H1 (cell line): ENCODE measurements at places on chromosomes 7 and 10. TPM values are rescaled to one million over a fixed set of nuclear protein-coding genes. Genes with fewer than 3 reads are reported as not detected.

DNA sequence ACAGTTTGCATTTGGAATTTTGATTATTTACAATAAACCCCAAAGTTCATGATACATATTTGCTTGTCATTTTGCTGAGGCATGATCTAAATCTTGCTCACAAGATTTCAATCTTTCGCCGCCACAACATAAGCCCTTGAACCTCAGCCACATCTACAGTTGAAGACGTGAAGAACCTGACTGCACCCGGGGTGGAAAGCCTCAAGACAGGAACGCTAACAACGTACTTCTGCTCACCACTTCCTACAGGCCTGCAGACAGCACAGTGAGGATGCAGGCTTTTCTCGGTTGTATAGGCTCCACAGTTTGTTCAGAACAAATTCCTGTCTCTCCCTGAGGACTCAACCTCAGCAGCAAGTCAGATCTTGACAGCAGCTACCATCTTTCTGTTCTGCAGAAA lies 393.8 kb upstream of the PRKCQ start:
- DNase-seq = no peak

DNA sequence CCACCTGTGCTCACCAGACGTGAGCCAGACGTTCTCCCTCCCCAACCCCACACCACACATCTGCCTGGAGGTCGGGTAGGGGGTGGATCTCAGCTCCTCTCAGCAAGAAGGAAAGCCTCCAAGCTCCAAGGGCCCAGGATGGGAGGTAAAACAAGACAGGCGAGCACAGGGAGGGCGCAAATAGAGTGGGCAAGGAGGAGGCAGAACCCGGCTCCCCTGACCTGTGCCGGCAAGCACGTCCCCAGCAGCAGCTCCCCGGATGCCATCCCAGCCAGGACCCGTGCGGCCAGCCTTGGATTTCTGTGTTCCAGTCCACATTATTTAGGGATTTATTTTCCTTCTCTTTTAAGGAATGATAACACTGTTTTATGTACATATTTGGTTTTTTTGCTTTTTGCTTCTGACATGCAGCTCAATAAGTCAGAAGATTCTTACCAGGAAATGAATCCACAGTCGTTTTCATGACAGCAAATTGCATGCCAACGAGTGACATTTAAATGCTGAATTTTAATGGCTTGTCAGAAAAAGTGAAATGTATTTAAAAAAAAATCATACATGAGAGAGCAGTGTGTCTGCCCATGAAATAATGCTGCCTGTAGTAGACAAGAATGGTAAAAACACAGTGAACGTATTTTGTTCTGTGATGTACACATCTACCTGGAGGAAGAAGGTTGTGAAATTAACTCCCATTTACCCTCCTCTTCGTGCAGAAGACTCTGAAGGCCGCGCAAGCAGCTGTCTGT lies 276.5 kb downstream of the PTPRN2 start:
- DNase-seq = peak; percentile 36

DNA sequence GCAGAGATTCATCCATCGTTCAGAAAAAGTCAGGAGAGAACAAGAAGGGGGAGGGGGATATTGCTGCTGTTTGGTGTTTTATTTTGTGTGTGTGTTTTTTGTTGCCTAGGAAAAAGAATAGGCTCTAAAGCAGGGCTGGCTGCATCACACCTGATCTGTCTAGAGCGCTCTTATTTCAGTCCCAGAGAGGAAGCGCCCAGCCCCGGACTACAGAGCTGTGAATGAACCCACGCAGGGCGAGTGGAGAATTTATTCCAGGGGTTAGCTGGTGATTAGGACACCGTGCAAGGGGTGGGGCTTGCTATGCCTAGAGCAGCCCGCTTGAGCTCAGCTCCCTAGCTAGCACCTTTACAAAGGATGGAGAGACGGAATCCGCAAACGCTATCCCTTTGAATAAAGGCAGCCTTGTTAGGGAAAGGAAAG lies 621 bp upstream of the FAM13C start:
- DNase-seq = peak; percentile 15

LRRC4 gene
- 13.4 and 15.1 TPM in 2 replicates for total RNA-seq

GTPBP10 gene
- total RNA-seq = 21.2 and 25.0 TPM in 2 replicates

GRCh38 chr10:79415736-79416577 lies 29.5 kb downstream of the ZCCHC24 start:
- no peak for DNase-seq

DNA sequence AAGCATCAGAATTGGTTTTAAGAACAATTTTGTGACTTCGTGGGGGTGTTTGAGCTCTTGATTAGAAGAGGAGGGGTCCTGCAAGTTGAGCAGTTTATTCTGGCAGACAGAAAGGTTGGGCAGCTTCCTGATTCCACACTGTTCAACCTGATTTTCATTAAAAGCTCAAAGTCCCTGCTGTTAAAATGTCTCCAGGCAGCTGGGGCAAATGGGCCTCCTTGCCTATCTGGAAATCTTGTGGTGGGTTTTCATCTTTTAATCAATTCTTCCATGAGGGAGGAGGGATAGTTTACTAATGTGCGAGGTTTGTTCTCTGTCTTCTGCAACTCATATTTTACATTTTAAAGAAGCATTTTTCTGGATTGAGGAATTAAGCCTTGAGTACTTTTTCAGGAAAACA lies 276.7 kb downstream of the NXPH1 start:
- no peak for DNase-seq

DNA sequence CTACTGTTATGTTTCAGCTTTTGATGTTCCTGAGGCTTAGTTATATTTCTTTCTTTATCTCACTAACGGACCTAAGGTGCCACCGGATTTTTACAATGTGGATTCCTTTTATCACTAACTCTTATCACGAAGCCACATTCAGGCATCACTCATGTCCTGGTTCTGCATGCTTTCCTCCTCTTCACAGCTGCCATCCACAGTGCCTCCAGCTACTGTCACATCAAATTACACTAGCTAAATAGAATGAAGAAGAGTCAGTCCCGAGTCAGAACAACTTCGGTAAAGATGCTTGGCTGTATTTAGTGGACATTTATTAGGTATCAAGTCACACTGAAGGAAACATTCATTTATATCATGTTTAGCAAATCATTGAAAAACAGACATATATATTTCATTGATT lies 153.2 kb downstream of the NEBL start:
- DNase-seq = no peak

GRCh38 chr7:77269360-77270093 lies 69.9 kb upstream of the FGL2 start:
- no peak for DNase-seq

GRCh38 chr7:11341285-11341944 lies 367.7 kb downstream of the PHF14 start:
- no peak for DNase-seq

SPDYE5 gene
- not detected in 2 replicates for total RNA-seq

- DNase-seq = no peak
Observed at GRCh38 chr10:92913973-92914372, 65.7 kb downstream of the EXOC6 start.

GRCh38 chr10:72034040-72034499 lies 54.3 kb downstream of the SPOCK2 start:
- no peak for DNase-seq

GRCh38 chr7:5216931-5217330 lies 26.9 kb downstream of the WIPI2 start:
- DNase-seq = no peak

DNA sequence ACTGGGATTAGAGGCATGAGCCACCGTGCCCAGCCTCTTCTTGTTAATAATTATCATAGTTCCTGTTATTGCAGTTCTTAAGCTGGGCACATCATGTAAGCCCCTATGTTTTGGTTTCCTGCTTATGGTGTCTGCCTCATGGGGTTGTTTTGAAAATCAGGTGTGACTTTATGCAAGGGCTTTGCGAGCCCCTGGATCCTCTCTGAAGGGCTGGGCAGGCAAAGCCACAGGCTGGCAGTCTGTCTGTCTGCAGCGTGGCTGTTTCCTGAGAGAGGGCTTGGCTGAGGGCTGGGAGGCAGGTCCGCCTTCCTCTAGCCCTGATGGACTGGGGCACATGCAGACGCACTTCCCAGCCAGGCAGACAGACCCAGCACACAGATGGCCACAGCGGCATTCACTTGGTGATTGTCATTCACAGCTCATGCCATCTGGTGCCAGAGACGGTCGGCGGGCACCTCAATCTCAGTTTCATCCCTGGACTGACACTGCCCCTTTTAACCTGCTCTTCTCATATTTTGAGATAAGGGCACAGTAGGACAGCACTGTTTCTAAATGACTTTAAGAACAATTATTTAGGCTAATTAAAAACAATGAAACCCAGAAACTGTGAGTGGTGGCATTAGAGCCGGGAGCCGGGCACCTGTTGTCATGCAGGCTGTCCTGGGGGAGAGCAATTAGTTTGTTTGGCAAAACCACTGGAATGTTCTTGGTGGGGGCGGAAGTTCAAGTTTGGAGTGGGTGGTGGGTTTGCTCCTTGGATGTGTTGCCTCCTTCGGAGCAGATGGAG lies 35.5 kb downstream of the RBM20 start:
- no peak for DNase-seq

DNA sequence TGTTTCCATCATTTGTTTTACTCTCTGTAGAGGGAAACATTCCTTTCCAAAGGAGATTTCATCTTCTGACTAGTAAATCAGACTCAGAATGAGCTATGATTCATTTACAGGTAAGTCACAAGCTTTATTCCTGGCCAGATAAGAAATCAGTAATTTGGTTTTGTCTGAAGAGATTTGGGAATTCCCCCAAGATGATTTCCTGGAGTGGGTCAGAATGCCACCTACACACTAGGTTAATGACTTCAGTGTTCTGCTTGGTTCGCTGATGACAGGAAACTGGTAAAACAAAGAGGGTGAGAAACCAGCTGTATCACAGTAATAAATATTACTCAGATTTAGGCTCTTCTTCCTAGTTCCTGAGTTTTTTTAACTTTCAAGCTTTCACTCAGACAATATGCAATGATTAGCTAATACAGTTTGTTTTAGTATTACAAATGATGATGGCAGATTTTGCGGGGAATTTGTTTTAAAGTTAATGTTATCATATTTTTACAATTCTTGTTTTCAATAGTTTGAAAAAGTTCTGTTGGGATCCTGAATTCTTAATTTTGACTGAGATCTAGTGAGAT lies 8.3 kb upstream of the ASZ1 start:
- no peak for DNase-seq

GRCh38 chr7:90657481-90657880 lies 61.4 kb downstream of the CDK14 start:
- DNase-seq = no peak
